ELR (cell line): ENCODE measurements at places on chromosomes 1 and 21.

GRCh38 chr1:238406098-238406860 lies 515.6 kb upstream of the ZP4 start:
- no peak for DNase-seq

- no peak for DNase-seq
These were observed 39.0 kb upstream of the IL20 start for GRCh38 chr1:206826394-206826793.

DNA sequence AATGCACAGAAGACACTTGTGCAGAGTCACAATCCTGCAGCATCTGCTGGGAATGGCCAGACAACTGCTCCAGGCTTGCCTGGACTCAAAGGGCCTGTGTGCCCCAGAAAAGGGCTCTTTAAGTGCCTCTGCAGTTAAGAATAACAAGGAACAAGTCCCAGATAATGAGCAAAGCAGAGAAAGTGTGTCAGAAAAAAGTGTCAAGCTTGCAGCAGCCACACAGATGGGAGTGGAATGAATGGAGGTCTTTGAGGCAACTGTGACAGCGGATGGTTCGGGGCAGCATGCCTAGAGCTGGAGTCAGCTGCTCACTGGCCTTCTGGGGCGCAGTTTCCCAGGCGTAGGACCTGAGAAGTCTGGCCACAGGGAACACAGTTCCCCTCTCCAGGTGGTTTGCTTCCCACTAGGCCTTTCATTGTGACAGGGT lies 5.1 kb downstream of the PARP1 start:
- no peak for DNase-seq

GRCh38 chr1:45586769-45587168 lies 2.9 kb downstream of the NASP start:
- no peak for DNase-seq

GRCh38 chr1:221621683-221622082 lies 120.2 kb downstream of the DUSP10 start:
- DNase-seq, result no peak

GRCh38 chr1:2468041-2468472 lies 8.0 kb upstream of the PLCH2 start:
- DNase-seq, result peak; percentile 37

- DNase-seq, result no peak
These were observed 63.4 kb upstream of the NEK2 start for GRCh38 chr1:211738691-211739301.

DNA sequence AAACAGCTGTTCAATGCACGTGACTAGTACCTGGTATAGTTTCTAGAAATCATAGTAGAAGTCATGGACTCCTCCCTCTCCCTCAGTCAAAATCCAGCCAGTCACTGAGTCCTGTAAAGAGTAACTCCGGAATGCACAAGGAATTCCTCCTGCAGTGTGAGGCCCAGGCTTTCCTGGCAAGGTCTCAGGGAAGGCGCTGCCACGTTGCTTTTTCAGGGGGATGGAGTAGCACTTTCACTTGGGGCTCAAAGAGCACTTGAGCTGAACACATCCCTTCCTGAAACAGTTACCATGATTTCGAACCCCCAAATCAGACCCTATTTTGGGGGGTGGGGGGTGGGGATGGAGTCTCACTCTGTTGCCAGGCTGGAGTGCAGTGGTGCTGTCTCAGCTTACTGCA lies 26.4 kb upstream of the LRRC8D start:
- DNase-seq, result no peak

DNA sequence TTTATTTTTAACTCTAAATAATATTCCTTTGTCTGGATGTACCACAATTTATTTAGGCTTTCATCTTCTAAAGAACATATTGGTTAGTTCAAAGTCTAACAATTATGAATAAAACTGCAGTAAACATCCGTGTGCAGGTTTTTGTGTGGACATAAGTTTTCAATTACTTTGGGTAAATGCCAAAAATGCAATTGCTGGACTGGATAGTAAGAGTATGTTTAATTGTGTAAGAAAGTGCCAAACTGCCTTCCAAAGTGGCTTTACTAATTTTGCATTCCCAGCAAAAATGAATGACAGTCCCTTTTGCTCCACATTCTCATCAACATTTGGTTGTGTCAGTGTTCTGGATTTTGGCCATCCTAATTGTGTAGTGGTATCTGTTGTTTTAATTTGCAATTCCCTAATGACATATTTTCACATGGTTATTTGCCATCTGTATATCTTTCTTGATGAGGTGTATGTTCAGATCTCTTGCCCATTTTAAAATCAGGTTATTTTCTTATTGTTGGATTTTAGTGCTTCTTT lies 113.8 kb downstream of the DPYD start:
- DNase-seq, result no peak

DNA sequence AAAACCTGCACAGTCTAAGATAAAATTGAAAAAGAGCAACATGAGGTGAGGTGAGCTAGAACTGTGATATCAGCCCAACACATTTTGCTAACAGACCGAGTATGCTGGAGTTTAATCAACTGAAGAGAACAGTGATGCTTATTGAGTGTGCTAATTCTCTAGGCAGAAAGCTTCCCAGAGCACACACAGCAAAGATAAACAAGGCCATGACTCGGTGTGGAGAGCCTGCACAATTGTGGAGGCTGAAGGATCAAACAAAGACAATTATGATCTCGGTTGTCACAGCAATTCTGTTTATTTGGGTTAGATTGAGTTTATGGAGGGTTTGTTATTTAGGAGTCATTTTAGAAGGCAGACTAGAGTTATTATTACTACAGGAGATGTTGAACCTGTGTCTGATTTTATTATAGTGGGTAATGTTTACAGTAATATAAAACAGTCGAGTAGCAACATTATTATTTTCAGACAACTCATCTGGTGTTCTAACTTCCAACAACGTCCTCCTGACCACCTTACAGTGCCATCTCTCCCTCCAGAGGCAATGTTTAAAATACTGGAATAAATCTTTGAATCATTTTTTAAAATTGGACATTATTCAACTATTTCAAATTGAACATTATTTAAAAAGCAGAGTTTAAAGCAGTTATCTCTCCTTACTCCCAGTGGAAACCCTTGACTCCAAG lies 40.2 kb downstream of the DPT start:
- no peak for DNase-seq

GRCh38 chr21:34724857-34725195 lies 56.0 kb downstream of the CLIC6 start:
- no peak for DNase-seq

GRCh38 chr1:157776971-157777391 lies at the start of gene FCRL2:
Gene FCRL2 (minus strand): TSS chr1:157777132. CDS start chr1:157777073, 59 bp downstream.
- no peak for DNase-seq

- DNase-seq, result no peak
These were observed 51.2 kb upstream of the TNR start for GRCh38 chr1:175794586-175794985.

DNA sequence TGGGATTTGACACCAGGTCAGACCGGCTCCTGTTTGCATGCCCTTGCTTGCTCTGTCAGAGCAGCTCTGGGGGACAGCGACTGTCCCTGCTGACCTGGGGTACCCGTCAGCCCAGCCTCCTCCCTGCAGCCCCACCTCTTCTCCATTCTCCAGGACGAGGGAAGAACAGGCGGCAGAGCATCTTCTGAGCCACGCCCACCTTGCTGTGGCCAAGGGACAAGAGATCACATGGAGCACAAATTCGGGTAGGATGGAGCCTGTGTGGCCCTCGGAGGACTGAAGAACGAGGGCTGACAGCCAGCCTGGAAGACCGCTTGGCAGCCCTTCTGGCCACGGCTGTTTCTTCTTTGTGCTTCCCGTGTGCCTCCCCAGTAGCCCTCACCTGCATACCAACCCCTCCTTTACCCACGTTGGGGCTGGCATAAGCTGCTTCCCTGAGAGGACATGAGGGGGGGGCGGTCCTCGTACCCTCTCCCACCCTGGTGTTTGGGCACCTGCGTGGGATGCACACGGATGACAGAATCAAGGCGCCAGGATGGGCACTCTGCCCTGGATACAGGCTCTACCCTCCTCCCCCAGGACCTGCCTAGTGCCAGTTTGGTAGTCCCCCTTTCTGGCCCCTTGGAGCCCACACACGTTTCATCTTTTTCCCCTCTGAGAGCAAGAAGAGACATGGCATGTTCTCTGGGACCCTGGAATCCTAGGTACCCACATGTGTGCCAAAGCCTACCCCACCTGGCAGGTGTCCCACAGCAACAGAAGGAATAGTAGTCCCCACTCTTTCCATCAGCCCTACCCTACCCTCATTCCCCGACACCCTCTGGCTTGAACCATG lies 26.9 kb downstream of the CDK18 start:
- no peak for DNase-seq

DNA sequence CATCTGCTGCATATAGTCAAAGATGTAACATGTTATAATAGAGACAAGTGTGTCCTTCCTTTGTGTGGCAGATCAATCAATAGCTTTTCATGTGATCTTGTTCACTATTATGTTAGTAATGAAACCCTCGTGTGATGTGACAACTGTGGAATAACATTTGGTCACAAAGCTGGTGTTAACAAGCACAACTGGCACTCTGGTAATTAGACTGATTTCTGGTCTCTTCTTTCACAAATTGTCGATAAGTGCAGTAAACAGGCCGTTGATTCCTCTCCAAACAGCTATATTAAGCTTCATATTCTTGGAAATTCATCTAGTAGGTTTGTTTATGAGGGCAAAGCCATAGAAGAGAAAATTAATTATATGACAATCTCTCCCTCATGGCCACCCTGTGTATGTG lies 616.7 kb upstream of the PTBP2 start:
- no peak for DNase-seq

- no peak for DNase-seq
These were observed 22.4 kb downstream of the EDN2 start for GRCh38 chr1:41461790-41462679.

DNA sequence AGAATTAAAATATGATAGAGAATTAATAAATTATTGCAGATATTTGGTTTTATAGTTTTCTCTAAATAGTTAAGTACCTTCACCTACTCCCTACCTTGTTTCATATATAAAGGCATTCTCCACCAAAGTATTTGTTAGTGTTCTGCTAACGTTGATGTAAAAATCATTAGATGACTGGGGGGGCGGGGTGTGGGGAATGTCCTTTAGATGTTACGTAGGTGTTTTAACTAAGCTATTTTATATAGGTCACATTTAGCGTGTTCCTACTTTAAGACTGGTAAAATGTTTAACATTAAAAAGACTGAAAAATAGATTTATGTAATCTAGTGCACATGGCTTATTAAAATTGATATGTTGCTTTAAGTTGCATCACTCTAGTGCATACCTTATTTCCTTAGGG lies 48.6 kb downstream of the PTPRC start:
- DNase-seq, result no peak

DNA sequence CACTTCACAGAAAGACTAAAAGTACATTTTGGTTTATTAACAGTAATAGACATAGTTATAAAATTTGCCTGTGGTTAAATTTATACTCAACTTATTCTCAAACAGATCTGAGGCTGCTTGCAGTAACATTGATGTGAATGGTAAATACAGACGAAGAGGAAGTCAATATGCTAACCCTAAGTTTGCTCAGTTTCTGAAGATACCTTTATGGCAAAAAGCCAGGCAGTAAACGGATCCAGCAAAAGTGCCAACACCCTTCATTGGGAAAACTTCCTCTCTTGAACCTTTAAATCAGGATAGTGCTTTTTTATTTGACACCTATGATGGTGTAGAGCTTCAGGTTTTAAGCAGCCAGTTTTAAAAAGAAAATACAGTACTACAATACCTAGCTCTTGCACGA lies 16.6 kb upstream of the CCDC181 start:
- DNase-seq, result no peak

- DNase-seq, result no peak
These were observed 56.6 kb upstream of the VTCN1 start for GRCh38 chr1:117267232-117267774.
